GOT3 (cell line): ENCODE measurements at places on chromosomes 7 and 10.
A peak's percentile ranks its signal among the peaks of the same experiment; 100 is the strongest.

DNA sequence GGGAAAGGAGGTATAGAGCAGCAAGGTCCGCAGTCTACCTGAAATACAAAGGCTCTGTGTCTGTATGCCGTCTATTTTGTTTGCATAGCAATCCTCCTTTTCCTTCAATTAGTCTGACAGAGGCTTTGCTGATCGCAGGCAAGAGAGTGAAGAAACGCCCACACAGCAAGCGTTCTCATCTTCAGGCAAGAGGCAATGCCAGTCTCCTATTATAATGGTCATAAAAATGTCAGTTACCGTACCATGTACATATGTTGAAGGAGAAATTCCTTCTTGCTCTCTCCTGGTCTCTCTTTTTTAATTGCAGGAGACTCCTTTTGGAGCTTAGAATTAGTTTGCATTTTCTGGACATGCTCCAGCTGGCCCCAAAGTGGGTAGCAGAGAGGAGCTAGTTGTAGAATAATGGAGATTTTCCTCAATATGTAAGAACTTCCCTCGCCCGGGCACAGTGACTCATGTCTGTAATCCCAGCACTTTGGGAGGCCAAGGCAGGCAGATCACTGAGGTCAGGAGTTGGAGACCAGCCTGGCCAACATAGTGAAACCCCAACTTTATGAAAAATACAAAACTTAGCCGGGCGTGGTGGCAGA, 139.5 kb downstream of the PFKFB3 start:
- no peak for DNase-seq

GRCh38 chr7:6146666-6147065, 115.5 kb downstream of the ANKRD61 start:
- no peak for DNase-seq

DNA sequence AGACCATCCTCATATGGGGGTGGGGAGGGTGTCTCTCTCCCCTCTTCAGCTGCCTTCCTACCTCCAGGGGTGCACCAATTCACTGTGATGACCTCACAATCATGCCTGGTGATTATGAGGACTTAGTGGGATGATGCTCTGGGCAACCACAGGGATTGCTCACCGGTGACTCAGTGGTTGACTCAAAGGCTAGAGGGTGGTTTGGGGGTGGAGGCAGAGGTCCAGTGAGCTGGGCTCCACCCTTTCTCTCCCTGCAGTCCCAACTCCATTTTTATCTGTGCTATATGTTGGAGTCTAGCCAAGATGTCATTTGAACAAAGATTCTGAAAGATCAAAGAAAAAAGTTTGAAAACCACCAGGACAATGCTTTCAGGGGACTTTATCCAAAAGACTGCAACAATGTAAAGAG, 286.9 kb downstream of the KCNMA1 start:
- peak; percentile 62 for DNase-seq

DNA sequence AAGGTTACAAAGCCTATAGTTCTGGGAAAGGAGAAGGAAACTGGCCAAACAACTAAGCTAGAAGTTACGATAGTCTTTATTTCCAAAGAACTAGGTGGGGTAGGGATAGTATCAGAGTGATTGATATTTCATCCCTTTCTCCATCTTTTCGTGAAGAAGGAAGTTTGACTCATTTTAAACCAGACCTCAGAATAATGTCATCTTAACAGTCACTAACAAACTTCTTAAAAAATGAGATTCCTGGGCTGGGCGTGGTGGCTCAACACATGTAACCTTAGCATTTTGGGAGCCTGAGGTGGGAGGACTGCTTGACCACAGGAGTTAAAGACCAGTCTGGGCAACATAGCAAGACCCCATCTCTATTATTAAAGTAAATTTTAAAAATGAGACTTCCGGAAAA, 69.4 kb downstream of the ARL4A start:
- DNase-seq: no peak

- DNase-seq: no peak
Observed at GRCh38 chr10:125633517-125633999, 49.4 kb downstream of the TEX36 start.

- no peak for DNase-seq
Observed at GRCh38 chr7:55026867-55027490, 8.2 kb downstream of the EGFR start.

GRCh38 chr7:38703093-38703492, 71.9 kb upstream of the AMPH start:
- DNase-seq: no peak

- no peak for DNase-seq
Observed at GRCh38 chr10:14772399-14772798, 2.3 kb downstream of the FAM107B start.

DNA sequence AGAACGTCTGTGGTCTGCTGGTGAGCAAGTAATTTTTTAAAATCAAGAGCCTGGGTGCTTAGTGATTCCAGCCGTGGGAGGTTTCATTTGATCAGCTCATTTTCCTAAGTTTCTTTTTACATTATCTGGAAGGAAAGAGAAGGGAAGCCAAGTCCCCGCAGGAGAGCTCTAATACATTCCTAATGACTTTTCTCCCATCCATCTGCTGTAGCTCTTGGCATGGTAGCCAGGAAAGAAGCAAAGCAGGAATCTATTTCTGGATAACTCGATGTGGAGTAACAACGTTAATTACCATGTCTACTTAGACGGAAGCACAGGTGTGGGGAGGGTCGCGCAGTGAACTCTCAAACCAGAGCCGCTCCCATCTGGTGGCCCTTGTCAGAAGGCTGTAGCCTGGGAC, 121.9 kb downstream of the PAXIP1 start:
- no peak for DNase-seq

DNA sequence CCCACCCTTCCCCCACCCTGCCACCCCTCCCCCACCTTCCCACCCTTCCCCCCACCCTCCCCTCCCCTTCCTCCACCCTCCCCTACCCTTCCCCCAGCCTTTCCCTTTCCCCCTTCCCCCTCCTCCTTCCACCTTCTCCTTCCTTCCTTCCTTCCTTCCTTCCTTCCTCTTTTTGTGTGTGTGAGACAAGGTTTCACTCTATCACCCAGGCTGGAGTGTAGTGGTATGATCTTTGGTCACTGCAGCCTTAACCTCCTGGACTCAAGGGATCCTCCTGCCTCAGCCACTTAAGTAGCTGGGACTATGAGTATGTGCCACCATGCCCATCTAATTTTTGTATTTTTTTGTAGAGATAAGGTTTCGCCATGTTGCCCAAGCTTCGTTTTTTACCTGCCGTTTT, 35.2 kb downstream of the CYP17A1 start:
- DNase-seq: no peak

DNA sequence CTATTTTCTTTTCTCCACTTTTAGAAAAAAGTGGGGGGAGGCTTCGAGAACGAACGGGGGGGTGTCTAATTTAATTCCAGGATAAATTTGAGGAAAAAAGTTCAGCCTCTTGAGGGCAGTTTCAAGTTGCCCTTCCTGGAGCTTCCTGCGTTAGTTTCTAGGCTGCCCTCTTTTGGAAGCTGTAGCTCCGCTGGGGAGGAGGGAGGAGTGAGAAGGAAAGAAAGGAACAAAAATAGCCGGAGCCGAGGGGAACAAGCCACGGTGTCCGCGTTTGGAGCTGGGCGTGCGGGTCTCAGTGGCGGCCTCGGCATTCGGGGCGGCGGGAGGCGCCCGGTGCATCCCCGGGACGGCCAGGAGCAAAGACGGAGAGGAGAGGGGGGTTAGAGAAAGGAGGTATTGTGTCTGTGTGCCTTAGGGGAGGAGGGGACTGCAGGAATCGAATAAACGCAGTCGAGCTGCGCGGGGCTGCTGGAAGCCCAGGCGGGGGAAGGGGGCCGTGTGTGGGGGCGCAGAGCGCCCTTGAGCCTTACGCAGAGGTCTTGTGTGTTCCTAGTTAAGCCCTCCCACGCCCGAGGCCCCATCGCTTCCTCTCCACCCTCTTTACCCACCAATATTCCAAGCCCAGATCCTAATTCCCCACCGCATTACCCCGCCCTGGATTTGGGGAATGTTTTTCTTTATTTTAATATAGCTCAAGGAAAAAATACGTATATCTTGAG, 2.0 kb upstream of the TNRC18 start:
- DNase-seq: peak; percentile 37

DNA sequence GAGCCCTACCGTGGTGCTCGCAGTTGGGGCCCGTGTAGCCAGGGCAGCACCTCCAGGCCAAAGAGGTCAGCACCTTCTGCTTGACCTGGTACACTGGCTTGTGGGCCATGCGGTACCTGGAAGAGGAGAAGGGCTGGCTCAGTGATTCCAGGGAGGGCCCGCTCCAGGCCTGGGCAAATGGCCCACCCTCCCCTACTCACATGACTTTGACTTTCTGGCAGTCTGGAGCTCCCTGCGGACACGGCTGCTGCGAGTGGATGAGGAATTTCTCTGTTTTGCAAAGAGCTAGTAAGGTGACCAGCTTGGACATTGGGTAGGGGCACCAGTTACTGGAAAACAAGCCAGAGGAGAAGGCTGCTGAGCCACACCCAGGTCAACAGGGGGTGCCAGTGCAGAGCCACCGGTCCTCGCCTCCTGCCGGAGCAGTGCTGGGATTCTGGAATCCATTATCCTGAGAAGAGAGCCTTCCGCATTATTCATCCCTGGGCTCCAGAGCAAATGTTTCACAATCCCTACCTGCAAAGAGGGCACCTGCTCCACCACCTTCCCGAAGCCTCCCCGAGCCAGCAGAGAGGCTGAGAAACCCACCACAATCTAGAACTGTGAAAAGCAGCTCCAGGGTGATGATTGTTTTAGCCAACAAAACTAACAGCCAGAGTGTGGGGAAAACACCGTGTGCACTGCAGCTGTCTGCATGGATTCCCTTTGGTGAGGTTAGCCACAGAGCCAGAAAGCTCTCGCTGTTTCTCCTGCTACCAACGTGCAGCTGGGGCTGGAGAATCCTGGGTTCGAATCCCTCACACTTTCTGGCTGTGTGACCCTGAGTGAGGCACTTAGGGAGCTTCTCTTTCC, 11.8 kb downstream of the MMRN2 start:
- no peak for DNase-seq

DNA sequence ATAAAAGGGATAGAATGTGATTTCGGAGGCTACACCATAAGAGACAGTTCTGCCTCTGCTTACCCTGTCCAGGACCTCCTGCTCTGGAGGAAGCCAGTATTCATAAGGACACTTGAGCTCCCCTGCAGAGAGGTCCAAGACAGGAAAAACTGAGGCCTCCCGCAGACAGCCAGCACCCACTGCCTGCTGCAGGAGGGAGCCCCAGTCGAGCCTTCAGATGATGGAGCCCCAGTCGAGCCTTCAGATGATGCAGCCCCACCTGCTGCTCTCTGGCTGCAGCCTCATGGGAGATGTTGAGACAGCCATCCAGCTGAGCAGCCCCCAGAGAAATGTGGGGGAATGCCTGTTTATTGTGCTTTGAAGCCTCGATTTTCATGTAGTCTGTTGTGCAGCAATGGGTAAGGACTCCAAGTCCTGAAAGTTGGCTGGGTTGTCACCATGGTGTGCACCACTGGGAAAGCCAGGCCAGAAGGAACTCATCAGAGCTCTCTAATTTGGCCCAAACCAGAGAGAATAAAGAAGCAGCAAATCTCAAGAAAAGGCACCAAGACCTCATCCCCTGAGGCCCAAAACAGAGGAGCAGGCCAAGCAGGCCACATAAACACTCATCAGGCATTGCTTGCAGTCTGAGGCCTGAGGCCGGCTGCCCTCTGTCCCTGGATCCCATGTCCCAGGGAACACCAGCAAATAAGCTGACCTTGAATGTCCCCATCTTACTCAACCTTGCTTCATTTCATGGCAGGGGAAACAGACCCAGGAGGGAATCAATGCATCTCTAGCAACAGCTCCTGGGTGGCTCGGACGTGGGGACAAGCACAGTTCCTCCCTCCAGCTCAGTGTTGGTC, 30.9 kb downstream of the CALML5 start:
- no peak for DNase-seq

- DNase-seq: no peak
Observed at GRCh38 chr7:151805191-151805590, 71.7 kb downstream of the PRKAG2 start.

DNA sequence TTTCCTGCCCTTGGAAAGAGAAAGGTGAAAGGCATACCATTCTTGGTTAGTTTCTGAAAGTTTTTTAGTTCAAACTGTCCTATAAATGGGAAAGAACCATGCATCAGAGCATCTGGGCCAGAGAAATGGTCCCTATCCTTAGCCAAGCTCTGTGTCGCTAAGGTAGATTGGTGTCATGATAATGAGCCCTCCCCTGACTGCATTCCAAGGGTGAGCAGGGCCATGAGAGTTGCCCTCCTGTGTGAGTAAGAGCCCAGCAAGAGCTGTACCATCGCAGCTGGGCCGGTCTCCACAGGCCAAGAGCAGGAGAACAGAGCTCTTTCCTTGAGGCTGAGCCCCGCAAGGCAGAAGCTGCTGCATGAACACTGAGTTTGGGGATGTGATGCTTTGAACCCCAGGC, 30.3 kb downstream of the GRB10 start:
- DNase-seq: no peak

DNA sequence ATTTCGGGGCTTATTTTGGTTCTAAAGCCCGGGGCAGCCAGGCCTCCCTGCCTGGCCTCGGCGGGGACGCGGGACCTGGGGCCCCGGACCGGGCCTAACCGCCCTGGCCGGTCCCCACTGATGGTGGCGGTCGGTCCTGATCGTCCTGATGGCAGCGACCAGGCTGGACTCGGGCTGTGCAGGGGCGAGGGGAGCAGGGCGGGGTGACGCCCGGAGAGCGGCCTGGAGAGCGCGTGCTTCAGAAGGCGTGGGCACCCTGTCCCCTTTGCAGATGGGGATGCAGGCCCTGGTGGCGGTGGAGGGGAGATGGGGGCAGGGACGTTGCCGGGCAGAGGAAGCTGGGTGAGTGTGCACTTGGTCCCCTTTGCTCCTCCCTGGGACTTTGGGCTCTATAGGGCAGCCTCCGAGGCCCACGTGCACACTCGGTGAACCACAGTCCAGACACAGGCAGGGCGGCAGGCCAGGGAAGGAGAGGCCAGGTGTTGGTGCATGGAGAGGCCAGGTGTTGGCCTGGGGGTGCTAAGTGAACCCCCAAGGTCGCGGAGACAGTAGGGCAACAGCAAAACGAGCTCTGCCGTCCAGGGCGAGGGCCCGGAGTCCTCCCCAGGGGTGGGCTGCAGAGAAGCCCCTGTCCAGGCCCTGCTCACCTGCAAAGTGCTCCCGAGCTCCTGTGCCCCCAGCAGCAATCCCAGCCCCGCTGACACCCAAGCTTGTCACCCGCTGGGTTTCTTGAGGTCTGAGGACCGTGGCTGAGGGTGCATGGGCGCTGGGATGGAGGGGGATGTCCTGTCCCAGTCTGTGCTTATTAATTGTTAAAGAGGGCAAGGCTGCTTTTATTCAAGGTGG, 42.4 kb upstream of the FAM20C start:
- no peak for DNase-seq

- DNase-seq: no peak
Observed at GRCh38 chr10:80187465-80188409, 17.6 kb downstream of the ANXA11 start.

DNA sequence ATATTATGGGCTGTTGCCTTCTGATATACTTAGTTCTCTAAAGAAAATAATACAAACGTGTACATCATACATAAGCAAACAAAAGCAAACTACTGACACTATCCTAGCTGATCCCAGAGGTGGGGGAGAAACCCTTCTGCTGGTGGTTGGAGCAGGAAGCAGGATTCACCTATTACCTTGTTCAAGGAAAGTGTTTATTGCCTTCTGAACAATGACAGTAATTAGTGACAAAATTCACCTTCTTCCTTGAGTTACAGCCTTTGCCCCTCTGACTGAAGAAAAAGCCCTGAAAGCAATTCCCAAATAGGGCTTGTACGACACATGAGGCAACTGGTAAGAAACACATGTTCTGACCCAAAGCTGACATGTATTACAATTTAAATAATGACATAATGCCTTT, 118.8 kb upstream of the AKR1E2 start:
- no peak for DNase-seq

GRCh38 chr10:76961841-76962240, 675.8 kb downstream of the KCNMA1 start:
- DNase-seq: no peak
